Cerebellar cortex (tissue), 1 donor: ENCODE measurements at places on chromosomes 2 and 18.
A peak's percentile ranks its signal among the peaks of the same experiment; 100 is the strongest.

- DNase-seq: no peak
These were observed 156.7 kb downstream of the SLC4A3 start for GRCh38 chr2:219784178-219784577.

GRCh38 chr18:47204908-47205522 lies 28.9 kb upstream of the IER3IP1 start:
- DNase-seq: peak; percentile 77

DNA sequence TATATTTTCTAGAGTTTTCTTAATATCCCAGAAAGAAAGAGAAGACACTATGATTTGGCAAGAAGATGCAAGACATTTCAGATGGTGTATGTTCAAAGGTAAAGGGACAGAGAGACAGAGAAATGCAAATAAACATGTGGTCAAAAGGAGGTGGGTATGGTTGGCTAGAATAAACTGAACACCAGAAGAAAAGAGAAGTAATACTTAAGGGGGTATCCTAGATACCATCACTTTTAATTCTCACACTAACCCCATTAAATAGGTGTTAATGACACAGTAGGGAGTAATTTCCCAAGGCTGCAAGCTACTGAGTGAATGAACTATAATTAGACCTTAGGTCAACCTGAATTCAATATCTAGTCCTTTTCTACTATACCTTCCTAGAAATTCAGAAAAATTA lies 111.2 kb upstream of the CD226 start:
- DNase-seq: no peak

GRCh38 chr2:239651859-239652258 lies 251.0 kb upstream of the HDAC4 start:
- DNase-seq: no peak

- DNase-seq: no peak
These were observed 150.1 kb upstream of the CCDC150 start for GRCh38 chr2:196489371-196489770.

- DNase-seq: no peak
These were observed 126.7 kb upstream of the COPS8 start for GRCh38 chr2:236959036-236959435.

- DNase-seq: no peak
These were observed 49.1 kb downstream of the KIAA2012 start for GRCh38 chr2:202122163-202122540.

GRCh38 chr2:24576617-24577016 lies 85.6 kb downstream of the NCOA1 start:
- no peak for DNase-seq

GRCh38 chr2:216004697-216005283 lies 8.6 kb downstream of the MREG start:
- DNase-seq: no peak

GRCh38 chr2:64923385-64923710 lies 65.9 kb upstream of the SLC1A4 start:
- DNase-seq: no peak

- peak; percentile 33 for DNase-seq
These were observed 15.7 kb downstream of the FAM98A start for GRCh38 chr2:33583194-33583938.

DNA sequence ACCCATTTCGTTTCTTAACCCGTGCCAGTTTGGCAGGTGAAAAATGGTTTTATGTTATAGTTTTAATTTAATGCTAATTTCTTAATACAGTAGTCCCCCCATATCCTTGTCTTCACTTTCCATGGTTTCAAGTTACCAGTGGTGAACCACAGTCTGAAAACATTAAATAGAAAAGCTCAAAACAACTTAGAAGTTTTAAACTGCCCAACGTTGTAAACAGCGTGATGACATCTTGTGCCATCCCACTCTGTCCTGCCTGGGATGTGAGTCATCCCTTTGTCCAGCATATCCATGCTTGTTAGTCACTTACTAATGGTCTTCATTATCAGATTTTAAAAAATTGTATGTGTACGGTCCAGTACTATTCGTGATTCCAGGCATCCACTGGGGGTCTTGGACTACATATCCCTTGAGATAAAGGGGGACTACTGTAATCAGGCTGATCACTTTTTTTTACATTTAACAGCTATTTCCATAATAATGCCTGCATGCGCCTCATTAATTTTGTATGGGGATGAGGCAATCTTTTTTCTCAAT lies 31.9 kb downstream of the SLC66A3 start:
- DNase-seq: no peak

GRCh38 chr2:188629753-188630527 lies 338.3 kb downstream of the GULP1 start:
- DNase-seq: no peak

- no peak for DNase-seq
These were observed 28.2 kb downstream of the LYPD1 start for GRCh38 chr2:132641819-132642218.

GRCh38 chr2:181937473-181937872 lies 45.9 kb downstream of the ITPRID2 start:
- no peak for DNase-seq

GRCh38 chr2:31378791-31379501 lies 35.6 kb downstream of the XDH start:
- no peak for DNase-seq

GRCh38 chr2:69992310-69993047 lies 31.0 kb upstream of the ASPRV1 start:
- DNase-seq: no peak

DNA sequence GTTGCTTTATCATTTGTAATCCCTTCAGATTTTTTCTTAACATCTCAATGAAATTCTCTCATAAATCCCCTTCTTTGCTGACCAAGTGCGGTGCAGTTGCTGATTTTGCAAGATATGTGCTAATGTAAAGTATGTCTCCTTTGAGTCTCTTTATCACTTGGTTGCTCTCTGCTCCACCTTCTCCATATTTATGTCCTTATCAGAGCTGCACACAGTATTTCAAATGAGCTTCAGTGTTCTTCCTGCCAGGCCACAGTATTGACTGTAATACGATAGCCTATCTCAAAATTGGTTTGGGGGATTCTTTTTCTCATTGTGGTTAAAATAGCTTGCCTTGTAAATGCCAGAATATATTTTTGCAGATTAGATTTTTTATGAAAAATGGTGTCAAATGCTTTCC lies 32.2 kb downstream of the MAIP1 start:
- no peak for DNase-seq

DNA sequence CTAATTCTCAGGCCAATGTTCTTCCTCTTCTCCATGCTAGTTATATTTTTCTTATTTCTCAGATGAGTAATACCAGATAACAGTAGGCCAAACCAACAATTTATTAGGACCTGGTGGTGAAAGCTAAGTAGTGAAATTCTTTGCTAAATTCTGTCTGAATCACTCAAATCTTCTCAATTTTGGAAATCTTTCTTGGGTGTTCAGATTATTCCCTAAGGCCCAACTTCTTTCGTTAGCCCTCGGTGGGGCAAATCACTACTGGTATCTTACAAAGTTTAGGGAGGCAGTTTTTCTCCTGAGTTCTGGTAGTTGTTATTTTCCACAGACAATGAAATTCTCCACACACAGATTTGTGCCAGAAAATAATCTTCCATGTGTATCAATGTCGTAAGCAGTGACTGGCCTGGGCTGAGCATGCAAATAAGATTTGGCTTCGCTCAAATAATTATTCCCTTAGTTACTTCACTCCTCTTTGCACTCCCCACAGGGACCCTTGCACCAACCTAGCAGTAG lies 443.5 kb upstream of the SLC14A2 start:
- DNase-seq: no peak

DNA sequence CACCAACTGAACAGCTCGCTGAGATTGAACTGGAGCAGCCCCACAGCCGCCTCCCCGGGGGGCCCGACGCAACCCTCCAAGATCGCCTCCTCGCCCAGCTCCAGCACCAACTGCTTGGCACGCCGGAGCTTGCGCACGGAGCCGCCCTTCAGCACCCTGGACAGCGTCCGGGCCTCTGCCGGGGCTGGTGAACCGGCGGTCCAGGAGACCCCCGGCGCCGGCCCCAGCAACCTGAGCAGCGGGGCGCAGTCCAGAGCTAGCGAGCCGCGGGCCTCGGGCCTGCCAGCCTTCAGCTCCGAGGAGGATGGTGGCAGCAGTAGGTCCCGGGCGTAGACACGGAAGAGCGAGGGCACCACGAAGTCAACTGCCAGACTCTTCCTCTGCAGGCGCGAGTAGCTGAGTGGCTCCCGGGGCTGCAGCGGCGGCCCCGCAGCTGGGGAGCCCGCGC lies 1.2 kb downstream of the ALK start:
- DNase-seq: no peak

GRCh38 chr18:33316146-33316587 lies 124.4 kb downstream of the CCDC178 start:
- no peak for DNase-seq

DNA sequence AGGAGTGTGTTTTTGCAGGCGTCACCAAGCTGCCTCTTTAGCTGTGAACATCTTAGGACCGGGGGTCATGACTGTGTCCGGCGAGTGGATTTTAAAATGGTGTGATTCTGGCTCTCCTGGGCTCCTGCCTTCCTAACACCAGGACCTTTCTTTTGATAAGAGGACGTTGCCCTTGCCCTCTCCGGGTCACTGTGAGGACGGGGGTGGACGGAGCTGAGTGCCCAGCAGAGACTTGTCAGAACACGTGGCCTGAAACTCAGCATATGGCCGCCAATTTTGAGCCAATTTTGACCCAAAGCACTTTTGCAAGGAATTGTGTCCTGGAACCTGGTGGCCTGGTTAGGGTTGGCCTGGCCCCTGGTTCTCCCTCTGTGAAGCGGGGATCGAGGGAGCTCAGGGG lies 40.2 kb downstream of the RTP5 start:
- no peak for DNase-seq

DNA sequence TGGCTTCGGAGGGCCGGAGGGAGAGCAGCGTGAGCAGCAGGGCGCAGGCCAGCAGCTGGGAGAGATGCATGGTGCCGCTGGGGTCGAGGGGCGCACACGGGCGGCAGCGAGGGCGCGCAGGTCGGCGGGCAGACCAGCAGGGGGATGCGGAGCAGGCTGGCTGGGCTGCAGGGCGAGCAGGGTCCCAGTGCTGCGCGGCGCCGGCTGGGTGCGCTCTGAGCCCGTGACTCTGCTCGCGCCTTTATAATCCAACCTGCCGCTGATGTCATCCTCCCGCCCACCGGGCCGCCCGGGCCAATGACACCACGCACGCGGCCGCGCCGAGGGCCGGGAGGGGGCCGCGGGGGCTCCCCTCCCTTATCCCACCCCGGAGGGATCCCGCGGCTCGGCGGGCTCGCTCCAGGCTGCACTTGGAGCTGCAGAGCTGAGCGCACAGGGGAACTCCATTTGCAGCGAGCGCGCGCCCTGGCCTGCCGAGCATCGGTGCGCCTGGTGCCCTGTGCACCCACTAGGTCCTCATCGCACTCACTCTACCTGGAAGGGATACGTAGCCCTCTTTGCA lies at the start of gene NPPC:
Gene NPPC, minus strand, starts transcription at position 217 of the 562 bp plus-strand sequence. Its CDS starts 147 bp downstream, at position 70.
- DNase-seq: no peak

- peak; percentile 3 for DNase-seq
These were observed 1148.1 kb upstream of the FANCL start for GRCh38 chr2:59389240-59389639.

DNA sequence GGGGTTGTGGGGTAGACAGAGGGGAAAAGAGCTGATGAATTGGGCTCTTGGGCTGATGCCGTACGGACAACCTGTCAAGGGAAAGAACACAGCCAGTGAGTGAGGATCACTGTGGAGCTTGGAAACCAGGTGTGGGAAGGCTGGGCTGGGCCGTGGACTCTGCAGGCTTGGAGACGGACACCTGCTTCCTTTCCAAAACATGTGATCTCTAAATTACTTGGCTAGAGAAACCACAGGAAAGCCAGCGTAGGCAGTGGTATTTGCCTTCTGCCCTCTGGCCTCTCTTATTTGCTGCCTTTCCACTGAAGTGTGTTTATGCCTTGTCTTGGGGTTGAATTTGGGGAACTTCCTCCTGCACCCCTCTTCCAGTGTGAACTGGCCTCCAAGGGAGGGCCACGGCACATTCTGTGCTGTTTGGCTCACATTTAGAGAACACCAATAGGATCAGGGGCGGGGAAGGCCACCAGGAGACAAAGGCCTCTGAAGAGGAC lies 267.7 kb downstream of the PRKCE start:
- DNase-seq: peak; percentile 25

DNA sequence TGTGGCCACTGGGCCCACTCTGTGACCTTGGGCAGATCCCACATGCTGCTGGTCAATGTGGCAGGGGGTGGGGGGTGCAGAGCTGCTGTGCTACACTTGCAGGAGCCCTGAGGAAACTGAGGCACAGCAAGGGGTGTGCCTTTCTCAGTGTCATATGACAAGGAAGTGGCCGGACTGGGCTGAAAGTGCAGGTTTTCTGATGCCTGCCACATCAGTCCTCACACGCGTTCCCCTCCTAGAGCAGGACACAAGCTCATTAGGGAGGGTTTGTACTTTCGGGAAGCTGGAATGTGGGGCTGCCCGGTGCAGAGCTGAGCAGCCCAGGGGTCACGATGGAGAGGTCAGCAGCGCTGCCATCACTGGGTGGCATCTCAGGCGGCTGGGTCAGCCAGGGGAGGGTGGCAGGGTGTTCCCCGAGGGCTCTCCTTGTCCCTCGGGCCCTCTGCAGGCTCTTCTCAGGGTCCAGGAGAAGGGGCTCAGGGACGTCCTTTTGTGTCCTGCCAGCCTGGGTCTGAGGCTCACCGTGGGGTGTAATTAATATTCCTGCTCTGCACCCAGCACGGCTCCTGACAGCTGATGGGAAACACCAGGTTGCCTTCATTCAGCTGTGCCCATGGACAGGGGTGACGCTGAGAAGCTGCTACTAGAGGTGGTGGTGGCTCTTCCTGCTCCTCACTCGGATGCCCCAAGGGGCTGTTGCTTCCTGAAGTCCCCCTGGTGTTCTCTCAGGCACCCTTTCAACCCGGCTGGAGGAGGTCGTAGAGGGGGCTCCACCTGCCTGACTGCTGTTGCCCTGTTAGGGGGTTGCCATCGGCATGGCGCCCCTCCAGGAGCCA lies 62.1 kb upstream of the HDAC4 start:
- no peak for DNase-seq

DNA sequence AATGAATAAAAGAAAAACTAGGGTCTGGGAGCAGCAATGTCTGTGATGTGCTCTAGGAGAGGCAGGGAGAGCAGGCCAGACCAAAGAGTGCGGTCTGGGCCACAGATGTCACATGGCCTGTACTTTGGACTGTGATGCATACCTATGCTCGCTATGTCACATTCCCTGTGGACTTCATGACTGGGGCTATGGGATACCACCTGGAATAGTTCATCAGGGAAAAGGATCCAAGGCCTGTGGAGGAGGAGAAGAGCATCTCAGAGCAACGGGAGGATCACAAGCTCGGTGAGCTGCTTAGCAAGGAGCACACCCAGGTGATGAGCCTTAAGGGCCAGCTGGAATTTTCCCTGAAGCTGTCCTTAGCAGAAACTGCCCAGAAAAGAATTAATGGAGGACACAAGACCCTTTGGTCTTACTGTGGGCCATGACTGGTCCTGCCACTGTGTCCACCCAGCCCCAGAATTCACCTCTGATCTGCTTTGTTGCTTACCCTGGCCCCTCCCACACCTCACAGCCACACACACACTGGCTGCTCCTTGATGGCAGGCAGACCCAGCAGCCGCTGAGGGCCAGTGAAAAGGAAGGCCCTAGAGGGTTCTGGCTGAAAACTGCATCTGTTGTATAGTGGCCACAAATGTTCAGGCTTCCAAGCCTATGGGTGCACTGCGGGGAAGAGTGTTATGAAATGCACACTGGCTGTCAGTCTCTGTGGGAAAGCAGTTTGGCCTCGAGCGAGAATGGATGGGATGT lies 25.3 kb upstream of the GCC2 start:
- no peak for DNase-seq

GRCh38 chr2:200065477-200065876 lies 110.1 kb downstream of the MAIP1 start:
- DNase-seq: no peak
